Activated CD8-positive, alpha-beta memory T cell treated with anti-CD3 and anti-CD28 coated beads for 1 hour (primary cell): ENCODE measurements at places on chromosomes 7 and 10.

DNA sequence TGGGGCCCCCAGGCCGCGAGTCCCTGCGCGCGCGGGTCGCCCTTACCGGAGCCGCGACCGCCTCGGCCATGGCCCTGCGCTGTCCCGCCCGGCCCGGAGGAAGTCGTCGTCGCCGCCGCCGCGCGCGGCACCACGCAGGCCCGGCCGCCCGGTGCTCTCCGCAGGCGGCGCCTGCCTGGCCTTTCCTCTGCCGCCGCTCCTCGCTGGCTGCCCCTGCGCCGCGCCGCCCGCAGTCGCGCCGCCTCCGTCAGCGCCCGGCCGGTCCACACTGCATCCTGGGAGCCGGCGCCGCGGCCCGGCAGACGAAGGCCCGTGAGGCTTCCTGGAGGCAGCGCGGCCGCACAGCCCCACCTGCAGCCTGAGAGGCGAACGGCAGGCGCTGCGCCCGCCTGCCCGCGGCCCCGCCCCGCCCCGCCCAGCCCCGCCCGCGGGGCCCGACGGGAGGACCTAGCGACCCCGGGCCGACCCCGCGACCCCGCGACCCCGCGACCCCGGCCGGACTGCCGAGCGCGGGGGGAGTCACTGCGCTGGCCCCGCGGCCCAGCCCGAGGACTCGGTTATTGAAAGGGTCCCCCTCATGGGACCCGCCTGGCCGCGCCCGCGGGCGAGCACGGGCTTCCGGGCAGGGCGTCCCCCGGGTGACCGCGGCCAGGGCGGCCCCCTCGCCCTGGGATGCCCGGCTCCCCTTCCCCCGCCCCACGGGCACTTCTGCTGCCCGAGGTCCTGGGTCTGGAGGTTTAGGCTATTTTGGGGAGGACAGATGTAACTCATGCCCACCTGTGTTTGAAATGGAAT, at the start of gene ZNF746:
TSS of gene ZNF746 (minus strand) at position 343 of the 795 bp plus-strand sequence. CDS start at position 70, 273 bp downstream.
- peak; percentile 71 for DNase-seq

DNA sequence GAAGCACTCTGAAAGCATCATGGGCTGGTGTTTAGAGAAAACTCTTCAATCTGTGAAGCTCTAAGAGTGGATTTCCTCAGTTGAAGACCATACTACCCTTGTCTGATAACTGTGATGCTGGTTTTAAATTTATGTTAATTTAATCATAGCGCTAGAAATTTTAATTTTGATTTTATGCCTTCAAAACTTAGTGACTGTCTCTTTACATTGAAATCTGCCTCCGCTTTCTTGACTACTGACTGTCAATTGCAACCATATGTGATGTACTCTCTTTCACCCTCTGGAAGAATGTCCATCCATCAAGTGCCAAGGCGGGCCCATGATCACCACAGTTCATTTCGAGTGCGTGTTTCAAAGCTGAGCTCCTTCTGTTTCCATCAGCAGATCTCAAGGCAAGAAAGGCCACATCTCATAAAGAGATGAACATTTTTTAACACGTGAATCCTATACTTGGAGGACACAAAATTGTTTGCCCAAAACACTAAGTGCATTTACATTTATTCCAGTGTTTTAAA, 147.1 kb downstream of the ITGA8 start:
- no peak for DNase-seq

DNA sequence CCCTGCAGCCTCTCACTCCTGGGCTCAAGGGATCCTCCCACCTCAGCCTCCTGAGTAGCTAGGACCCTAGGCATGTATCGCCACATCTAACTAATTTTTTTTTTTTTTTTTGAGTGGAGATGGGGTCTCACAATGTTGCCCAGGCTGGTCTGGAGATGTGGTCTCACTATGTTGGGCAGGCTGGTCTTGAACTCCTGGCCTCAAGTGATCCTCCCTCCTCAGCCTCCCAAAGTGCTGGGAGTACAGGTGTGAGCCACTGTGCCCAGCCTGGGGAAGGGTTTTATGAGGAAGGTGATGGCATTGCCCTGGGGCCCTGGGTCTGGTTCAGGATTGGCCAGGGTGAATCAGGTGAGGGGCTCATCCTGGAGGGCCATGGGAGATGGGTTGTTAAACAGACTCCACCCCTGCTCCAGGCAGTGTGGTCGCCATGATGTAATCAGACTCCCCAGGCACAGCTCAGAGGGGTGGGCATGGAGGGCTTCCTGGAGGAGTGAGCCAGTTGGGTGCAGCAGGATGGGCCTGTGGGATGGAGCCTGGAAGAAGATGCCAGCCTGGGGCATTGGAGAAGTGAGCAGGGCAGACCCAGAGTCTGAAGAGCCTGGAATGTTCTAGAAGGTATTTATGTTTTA, 82.7 kb downstream of the MYL10 start:
- no peak for DNase-seq

GRCh38 chr7:18165166-18165565, 137.5 kb upstream of the PRPS1L1 start:
- DNase-seq: no peak

DNA sequence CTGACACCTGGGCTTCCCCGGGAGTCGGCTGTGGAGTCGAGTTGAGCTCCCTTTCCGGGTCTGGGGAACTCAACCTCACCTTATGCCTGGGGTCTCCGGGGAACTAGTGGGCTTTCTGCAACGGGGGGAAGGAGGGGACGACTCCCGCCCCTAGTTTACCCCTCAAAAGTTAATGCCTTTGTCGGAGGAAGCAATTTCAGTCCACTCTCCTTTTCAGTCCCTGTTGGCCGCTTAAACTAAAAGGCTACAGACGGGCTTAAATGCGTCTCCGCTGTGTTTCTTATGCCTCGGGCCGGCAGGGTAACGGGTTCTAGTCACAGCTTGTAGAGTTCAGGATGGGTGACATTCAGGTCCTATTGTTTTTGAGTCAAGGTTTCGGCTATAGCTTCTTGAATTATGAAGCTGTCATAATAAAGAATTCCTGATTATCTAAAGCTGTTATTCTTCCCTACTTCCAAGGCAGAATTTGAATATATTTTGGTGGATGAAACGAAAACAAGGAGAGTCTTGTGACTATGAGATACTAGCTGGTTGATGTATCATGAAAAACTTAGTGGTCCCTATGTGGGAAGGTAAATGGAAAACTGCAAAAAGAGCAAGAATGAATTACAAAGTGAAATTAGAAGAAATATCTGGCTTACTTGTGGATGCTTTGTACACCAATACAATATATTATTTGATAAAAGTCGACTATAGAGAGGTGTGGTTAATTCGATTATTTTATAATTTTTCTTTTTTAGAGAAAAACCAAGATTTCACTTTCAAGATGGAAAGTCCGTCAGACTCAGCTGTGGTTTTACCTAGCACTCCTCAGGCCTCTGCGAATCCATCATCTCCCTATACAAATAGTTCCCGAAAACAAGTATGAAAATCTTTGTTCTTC, 495 bp downstream of the SFR1 start:
- no peak for DNase-seq
